Breast epithelium (tissue), 4 donors: ENCODE measurements at places on chromosomes 12 and 14. TPM values are rescaled to one million over a fixed set of nuclear protein-coding genes. Genes with fewer than 3 reads are reported as not detected.

The DPPA3 gene
- total RNA-seq = not detected

The TAS2R7 gene
- total RNA-seq = not detected

The HSP90B1 gene
- total RNA-seq = 362 TPM

- H3K27me3 ChIP-seq = no peaks in the 10 kb centered on the region
- peaks cover 11% of the 10 kb centered on the region for H3K4me1 ChIP-seq
- H3K27ac ChIP-seq = no peak overlapping the region
Measured at GRCh38 chr14:77126461-77126990, 15.1 kb downstream of the ZDHHC22 start.

DNA sequence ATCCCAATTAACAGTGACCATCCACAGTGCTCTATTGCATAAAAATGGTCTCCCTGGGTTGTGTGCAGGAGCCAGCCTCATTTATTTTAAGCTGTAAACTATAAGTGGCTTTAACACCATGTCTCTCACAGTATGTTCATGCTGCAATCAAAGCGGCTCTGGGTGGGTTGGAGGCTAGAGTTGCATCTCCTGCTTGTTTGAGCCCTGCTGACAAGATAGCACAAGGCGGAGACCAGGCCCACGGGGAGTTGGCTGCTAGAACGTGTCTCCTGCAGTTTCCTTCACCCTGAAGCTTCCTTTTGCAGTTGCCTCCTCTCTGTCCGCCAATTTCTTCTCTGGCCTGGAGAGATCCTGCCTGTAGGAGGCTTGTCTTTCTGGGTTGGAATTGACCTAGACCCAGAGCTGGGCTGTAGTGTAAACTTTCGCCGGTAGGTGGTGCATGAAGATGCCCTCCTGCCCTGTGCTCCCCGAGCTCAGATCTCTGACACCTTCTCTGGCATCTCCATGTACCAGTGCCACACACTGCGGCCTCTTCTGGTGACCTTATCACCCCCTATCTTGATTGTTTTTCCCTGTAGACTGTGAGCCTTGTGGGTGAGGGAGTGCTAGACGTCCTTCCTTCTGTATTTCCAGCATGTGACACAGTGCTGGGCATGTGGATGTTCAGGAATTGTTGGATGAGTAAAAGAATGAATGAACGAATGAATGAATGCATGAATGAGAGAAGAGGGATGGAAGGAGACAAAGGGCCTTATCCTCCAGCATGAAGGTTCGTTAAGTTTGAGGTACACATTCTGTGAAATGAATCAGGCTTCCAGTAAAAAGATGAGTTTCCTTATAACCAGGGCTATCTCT is 10.4 kb downstream of the OTUB2 start:
- no peaks in the 10 kb centered on the region for H3K27me3 ChIP-seq
- H3K27ac ChIP-seq = no peak overlapping the region
- H3K4me3 ChIP-seq = no peak overlapping the region
- no peaks in the 10 kb centered on the region for H3K4me1 ChIP-seq
- peak; percentile 30 for DNase-seq

GRCh38 chr14:73457924-73458182 is 493 bp downstream of the NUMB start:
- H3K27ac ChIP-seq = peak overlapping the region; percentile 97
- H3K36me3 ChIP-seq = no peaks in the 10 kb centered on the region
- peaks cover 19% of the 10 kb centered on the region for H3K4me1 ChIP-seq
- no peaks in the 10 kb centered on the region for H3K27me3 ChIP-seq
- peak; percentile 33 for DNase-seq

GRCh38 chr14:69193721-69194120 is 2.4 kb downstream of the EXD2 start:
- H3K36me3 ChIP-seq = no peaks in the 10 kb centered on the region
- H3K4me1 ChIP-seq = no peaks in the 10 kb centered on the region
- no peak for DNase-seq
- H3K27ac ChIP-seq = no peak overlapping the region
- H3K27me3 ChIP-seq = no peaks in the 10 kb centered on the region
- H3K4me3 ChIP-seq = no peak overlapping the region
